ENCODE measurements at places on chromosomes 2 and 18. TPM values are rescaled to one million over a fixed set of nuclear protein-coding genes. Genes with fewer than 3 reads are reported as not detected.
A peak's percentile ranks its signal among the peaks of the same experiment; 100 is the strongest.

MAP3K20 gene
- total RNA-seq: 150 TPM

PAPOLG gene
- 18.4 TPM for total RNA-seq

MCFD2 gene
- total RNA-seq: 238 TPM

TTN gene
- 0.05 TPM for total RNA-seq

ONECUT2 gene
- total RNA-seq: 0.49 TPM

MYOM1 gene
- total RNA-seq: 0.21 TPM

CD8B2 gene
- total RNA-seq: not detected

SLC9A2 gene
- 0.09 TPM for total RNA-seq

TCF4 gene
- 5.1 TPM for total RNA-seq

DNA sequence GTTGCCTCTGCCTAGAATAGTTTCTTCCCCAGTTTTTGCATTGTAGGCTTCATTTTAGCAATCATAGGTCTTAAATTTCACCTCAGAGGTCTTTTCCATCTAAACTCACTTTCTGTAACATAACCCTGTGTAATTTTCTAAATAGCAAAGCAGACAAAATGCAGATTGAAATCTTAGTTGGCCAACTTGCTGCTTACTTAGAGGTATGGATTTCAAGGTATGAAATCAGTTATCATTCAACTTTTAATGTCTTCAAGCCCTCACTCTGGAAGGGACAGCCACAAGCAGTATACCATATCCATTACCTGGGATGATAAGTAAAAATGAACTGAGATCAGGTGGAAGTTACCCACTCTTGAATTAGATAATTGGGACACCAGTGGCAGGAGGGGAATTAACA lies 3.9 kb downstream of the CCDC121 start:
- H3K27me3 ChIP-seq: no peaks in the 10 kb centered on the region
- no peak for DNase-seq
- H3K27ac ChIP-seq: no peak overlapping the region
- no peak overlapping the region for H3K4me3 ChIP-seq
- H3K36me3 ChIP-seq: peaks cover 48% of the 10 kb centered on the region

DNA sequence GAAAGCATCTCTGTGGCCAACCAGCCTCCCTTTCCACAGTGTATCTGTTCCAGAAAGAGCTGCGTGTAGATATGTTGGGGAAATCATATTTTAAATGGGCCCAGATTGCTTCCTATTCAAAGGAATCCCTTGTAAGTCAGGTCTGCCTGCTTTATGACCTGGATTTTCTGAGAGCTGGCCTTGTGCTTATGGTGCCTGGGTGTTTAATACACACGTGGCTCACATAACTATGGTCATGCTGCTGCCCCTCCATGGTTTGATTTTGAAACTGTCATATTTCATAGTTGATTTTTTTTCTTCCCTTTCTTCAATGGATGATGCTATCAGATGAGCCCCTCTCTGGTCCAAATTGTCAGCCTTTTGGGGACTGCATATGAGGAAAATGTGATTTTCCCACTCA lies 111.5 kb upstream of the CNGA3 start:
- no peaks in the 10 kb centered on the region for H3K36me3 ChIP-seq
- no peak overlapping the region for H3K27ac ChIP-seq
- no peaks in the 10 kb centered on the region for H3K4me1 ChIP-seq

- no peaks in the 10 kb centered on the region for H3K36me3 ChIP-seq
- peaks cover 40% of the 10 kb centered on the region for H3K4me1 ChIP-seq
- peak overlapping the region; percentile 88 for H3K27ac ChIP-seq
Measured at GRCh38 chr2:55108456-55109160, 58.4 kb upstream of the RTN4 start.

DNA sequence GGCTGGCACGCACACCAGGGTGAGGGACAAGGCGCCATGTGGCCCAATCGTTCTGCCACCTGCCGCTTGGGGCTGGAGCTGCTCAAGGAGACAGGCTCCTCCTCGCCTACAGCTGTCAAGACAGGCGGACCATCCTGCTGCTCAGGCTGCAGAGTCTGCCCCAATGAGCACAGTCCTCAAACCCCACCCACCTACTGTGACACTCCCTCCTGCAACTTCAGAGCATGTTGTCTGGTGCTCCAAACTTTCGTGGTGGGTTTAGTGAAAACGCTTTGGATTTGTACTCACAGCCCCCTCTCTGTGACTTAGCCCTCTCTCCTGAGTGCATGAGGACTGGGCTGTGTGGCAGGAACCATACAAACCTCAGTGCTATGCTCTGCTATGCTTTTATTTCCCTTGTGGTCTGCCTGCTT lies 23.2 kb upstream of the SLC35F6 start:
- H3K27me3 ChIP-seq: no peaks in the 10 kb centered on the region
- H3K27ac ChIP-seq: no peak overlapping the region
- no peaks in the 10 kb centered on the region for H3K4me1 ChIP-seq
- H3K36me3 ChIP-seq: no peaks in the 10 kb centered on the region
- DNase-seq: no peak

GRCh38 chr2:207767461-207768167 lies 2.1 kb downstream of the FZD5 start:
- DNase-seq: no peak
- H3K36me3 ChIP-seq: peaks cover 5% of the 10 kb centered on the region
- H3K27ac ChIP-seq: no peak overlapping the region
- H3K4me3 ChIP-seq: peak overlapping the region; percentile 86

DNA sequence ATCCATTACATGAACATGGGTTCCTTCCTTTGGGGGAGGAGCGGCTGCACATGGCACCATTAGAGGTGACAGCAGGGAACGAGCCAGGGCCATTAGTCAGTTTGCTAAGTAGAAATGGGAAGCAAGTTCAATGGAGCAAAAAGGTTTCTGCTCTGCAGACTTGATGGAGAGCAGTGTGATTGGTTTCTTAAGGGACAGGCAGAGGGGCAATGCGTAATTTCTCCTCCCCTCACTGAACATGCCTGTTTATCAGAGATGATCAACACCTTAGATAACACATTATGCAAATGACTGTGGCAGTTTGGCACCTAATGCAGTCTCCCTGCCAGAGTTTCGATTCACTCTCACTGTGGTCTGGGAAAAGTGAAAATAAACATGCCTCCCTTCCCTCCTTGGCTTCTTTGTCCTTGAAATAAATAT lies 414.5 kb downstream of the STK39 start:
- H3K4me3 ChIP-seq: no peak overlapping the region
- no peaks in the 10 kb centered on the region for H3K36me3 ChIP-seq
- H3K4me1 ChIP-seq: no peaks in the 10 kb centered on the region
- no peak for DNase-seq
- H3K27ac ChIP-seq: no peak overlapping the region

DNA sequence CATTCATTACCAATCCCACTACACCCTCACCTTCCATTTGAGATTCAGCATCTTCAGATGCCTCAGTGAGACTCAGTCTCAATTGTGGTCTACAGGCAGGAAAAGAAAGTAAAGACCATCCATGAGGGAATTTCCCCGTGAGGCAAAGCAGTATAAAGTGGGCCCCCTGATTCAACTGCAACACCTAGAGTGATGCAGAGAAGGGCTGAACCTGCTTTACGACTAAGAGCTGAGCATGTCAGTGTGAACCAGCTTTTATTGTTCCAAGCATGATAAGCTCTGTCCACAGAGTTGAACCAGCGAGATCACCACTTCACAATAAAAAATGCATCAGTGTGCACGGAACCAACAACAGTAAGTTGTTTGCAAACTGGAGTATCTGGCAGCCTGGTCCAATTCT lies 357.6 kb upstream of the ATP5MC3 start:
- no peak overlapping the region for H3K27ac ChIP-seq
- no peaks in the 10 kb centered on the region for H3K36me3 ChIP-seq
- no peak for DNase-seq
- H3K4me3 ChIP-seq: no peak overlapping the region
- no peaks in the 10 kb centered on the region for H3K4me1 ChIP-seq
- peaks cover 6% of the 10 kb centered on the region for H3K27me3 ChIP-seq

DNA sequence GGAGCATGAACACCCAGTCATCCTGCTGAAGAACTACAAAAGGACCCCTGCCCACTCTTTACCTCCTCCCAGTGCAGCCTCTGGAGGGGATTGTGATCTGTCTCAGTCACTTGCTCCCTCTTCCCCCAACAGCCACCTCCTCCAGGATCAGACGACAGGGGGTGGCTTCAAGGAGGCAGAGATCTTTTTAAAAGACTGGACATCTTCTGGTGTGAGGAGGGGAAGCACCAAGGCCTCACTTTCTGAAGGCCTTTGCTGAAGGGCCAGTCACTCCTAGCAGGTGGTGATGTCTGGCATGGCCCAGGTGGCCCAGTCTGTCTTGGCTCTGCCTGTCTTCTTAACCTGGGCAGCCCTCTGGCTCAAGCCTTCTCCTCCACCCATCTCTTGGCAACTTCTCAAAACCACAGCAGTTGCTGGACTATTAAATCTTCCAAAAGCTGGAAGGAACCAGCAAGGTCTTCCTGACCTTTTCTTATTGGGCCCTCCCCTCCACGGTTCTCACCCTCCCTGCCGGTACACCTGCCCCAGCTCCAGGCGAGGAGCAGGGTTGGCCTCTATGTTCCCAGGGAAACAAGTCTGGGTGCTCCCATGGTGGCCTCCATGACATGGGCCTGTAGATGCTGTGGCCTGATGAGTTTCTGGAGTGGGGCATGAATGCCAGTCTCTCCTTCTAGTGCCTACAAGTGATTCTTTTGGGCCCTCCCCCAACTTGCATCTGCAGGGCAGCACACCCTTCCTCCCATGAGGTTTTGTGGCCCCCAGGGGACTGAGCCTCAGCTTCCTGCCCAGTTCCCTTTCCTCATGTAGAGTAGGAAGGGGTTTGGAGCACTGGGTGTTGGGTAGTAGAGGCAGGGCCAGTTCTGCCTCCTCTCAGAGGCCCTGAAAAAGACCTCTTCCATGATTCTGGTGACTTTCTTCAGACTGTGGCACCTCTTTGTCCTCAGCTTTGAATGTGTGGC lies 5.0 kb upstream of the ATP6V1B1 start:
- no peak overlapping the region for H3K27ac ChIP-seq
- peaks cover 6% of the 10 kb centered on the region for H3K4me1 ChIP-seq
- peaks cover 17% of the 10 kb centered on the region for H3K27me3 ChIP-seq
- H3K36me3 ChIP-seq: no peaks in the 10 kb centered on the region
- no peak for DNase-seq

DNA sequence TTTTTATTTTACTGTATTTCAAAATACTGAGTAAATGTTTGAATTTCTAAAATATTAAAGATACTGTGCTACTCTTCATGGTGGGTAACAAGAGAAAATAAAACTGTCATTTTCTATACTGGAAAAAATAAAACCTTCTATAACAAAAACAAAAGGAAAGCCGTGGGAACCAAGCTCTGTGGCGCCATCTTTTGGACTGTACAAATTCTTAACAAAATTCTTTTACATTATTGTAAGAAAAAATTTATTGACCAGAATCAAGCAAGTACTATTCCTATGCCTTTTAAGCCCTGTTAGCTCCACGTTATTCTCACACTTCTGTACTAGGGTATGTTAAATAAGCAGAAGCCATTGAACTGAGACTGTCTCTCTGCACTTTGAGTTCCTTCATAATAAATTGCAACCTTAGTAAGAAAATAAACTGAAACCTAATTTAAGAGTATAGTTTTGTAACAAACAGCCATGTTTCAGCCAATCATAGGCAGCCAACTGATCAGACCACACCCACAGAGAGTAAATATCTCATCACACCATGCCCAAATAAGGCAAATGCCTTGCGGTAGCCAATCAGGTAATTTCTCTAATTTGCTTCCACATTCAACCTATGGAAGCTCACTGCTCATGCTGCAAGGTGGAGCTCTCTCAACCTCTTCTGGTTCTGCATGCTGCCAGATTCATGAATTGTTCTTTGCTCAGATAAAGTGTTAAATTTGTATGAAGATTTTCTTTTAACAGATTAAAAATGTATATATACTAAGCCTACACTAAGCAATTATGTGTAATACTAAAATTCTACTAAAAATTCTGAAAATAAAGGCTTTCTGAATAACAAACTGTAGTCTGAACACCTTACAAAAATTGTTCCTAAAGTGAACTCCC lies 42.2 kb downstream of the HIBCH start:
- peaks cover 10% of the 10 kb centered on the region for H3K4me1 ChIP-seq
- peaks cover 10% of the 10 kb centered on the region for H3K36me3 ChIP-seq
- DNase-seq: peak; percentile 44
- H3K27me3 ChIP-seq: no peaks in the 10 kb centered on the region

DNA sequence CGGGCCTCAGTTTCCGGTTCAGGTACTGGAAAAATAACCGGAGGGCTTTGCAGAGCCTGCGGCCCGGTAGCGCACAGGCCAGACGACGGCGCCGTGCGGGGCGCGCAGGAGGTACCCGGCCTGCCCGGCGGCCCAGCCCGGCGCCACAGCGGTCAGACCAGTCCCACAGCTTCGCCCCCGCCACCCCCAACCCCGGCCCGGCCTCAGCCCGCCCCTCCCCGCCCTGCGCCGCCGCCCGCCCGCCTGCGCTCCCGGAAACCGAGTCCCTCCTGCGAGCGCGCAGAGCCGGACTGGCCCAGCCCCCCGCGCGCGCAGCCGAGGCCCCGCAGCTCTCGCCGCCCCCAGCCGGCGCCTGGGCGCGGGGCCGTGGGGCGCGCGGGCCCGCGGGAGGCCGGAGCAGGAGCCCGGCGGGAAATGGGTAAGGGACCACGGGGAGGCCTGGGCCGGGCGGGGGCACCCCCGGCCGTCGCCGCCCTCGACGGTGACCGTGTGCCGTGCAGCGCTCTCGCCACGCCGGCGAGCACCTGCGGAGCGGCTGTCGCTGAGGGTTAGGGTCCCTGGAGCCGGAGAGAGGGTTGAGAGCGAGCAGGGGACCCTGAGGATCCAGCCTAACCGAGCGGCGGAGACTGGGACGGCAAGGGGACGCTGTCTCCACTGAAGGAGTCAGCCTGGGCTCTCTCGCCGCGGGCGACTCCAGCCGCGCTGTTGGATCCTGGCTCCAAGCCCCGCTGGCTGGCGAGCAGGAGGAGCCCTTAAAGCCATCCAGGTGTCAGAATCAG lies 16.5 kb upstream of the PSD4 start:
- H3K27ac ChIP-seq: peak overlapping the region; percentile 53
- peaks cover 16% of the 10 kb centered on the region for H3K4me1 ChIP-seq
- H3K4me3 ChIP-seq: peak overlapping the region; percentile 72
- peak; percentile 56 for DNase-seq

DNA sequence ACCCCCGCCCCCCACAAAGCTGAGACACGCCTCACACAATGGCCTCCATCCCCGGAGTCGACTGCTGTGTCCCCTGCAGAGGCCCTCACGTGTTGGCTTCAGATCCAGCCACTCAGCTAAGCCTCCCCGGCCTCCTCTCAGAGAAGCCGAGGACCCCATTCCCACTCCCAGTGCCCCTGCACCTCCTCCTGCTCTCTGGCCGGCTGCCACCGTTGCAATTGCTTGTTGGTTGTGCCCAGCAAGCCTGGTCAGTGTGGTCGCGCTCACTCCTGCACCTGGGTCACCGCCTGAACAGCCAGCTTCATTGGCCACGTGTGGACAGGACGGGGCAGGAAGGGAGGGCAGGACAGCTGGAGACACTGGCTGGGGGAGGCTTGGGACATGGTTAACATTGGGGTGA lies 191.5 kb upstream of the SALL3 start:
- no peak for DNase-seq
- no peak overlapping the region for H3K4me3 ChIP-seq
- no peak overlapping the region for H3K27ac ChIP-seq
- no peaks in the 10 kb centered on the region for H3K27me3 ChIP-seq
- H3K36me3 ChIP-seq: no peaks in the 10 kb centered on the region

DNA sequence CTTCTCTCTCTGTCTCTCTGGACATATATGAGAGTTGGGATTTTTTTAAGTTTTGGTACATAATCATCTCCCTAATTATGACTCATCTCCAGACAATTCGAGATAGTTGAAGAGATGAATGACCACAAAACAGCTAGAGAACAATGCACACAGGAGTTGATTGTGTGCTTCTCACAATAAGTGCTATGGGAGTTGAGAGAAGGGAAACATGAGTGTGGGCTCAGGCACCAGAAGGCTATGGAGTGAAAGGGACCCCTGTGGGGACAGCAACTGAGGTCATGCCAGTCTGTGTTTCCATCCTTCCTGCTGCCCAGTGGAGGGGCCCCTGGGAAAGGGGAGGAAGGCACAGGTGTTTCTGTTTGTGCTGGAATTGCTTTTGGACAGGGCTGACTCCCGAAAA lies 6.5 kb upstream of the YWHAQ start:
- no peaks in the 10 kb centered on the region for H3K27me3 ChIP-seq
- peak; percentile 43 for DNase-seq
- no peaks in the 10 kb centered on the region for H3K36me3 ChIP-seq
- H3K4me1 ChIP-seq: peaks cover 50% of the 10 kb centered on the region
- H3K27ac ChIP-seq: no peak overlapping the region
